ENCODE measurements at places on chromosomes 6 and 20.

DNA sequence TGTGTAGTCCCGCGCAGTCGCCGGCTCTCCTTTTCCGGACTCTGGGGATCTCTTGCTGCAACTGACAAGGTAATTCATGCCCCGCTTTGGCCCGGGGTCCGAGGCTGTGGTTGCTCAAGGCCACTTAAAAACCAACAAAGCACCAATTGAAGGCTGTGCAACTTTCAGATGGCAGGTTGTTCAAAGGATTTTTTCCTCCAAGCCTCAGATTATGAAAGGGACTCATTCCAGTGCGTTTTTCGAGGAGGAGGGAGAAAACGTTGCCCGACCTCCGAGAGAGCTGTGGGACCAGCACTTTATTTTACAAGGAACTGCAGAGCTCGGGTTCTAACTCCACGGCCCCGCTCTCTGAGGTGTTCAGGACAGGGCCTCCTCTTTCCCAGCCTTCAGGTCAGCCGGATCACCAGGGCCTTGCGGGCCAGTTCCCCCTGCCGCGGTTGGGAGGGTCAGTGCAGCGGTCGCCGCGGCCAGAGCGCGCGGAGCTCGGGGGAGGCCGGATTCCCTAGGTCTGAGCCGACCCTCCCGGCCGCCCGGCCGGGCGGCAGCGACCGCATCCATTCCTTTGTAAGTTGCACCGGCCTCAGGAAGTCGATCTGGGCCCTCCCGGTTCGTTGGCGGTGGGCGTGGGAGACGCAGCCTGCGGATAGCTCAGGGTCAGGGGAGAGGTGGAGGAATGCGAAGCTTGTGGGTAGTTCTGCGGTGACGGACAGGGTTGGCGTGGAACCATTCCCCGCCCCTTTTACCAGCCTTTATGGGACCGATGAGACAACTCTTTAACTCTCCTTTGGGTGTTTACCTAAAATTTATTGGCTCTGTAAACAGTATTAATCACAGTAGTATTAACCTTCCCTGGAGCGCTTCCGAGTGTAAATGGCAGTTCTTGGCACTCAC is 1.6 kb downstream of the UTRN start:
- no peak for DNase-seq

GRCh38 chr6:24009319-24009718 is 116.7 kb upstream of the NRSN1 start:
- DNase-seq = no peak

- DNase-seq = no peak
These were observed 52.1 kb downstream of the BCKDHB start for GRCh38 chr6:80158478-80158989.

GRCh38 chr6:136370988-136371728 is 81.5 kb upstream of the BCLAF1 start:
- no peak for DNase-seq

DNA sequence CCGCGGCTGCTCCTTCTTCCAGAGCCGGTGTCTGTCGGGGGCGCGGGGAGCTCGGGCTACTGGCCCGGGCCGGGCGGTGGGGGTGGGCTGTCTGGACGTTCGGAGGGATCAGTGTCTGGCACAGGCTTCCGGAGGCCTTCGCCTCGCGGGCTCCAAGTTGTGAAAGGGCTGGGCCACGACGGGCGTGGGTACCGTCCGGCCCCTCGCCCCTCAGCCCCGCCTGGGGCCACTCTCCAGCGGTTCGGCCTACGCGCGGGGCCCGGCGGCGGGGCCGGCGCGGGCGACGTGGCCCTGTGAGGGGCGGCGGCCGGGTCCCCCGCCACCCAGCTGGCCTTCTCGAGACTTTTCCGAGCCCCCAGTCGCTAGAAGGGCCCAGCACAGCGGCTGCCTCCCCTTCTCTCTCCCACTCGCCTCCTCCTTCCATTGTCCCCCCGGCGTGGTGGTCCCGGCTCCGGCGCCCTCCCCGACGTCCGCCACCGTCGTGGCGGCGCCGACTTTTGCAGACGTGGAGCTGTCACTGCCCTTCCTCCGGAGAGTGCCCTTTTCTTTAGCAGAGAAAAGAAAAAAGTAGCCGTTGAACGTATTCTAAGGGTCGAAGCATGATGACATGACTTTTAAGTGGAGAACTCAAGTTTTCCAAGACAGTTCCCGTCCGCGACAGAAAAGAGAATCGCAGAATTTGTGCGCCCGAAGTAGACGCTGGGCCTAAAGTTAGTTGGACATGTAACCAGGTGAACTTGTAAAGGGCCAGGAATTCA is 571 bp downstream of the ITCH start:
- DNase-seq = no peak

GRCh38 chr6:44071670-44072451 is 55.4 kb downstream of the MRPL14 start:
- no peak for DNase-seq

DNA sequence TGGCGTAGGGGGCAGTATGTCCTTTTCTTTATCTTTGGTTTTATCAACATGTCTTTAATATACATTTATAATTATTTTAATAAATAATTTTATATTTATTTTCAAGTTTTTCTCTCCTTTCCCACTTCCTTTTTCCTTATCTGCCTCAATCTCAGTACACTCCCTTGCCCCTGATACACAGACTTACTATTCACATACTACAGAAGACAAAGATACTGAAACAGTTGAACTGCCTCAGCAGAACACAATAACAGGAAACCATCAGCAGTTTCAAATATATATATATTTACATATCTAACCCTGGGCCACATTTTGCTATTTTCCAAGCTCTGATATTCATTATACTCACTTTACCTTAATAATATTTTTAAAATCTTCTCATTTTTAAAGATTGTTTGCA is 19.8 kb downstream of the IBTK start:
- no peak for DNase-seq

- no peak for DNase-seq
These were observed 160.2 kb downstream of the QRSL1 start for GRCh38 chr6:106789428-106790148.

GRCh38 chr20:50121858-50122271 is 8.9 kb upstream of the UBE2V1 start:
- DNase-seq = no peak

DNA sequence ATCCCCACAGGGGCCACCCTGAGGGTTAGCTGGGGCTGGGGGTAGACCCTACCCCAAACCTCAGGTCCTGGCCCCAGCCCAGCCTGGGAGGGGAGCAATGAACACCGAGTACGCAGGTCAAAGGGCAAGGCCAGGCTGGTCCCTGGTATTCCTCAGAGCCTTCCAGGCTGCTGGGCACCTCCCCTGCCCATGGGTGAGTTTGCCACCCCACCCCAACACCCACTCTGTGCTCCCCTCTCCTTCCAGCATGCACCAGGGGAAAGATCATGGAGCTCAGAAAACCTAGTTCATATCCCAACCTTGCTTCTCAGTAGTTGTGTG is 103.9 kb upstream of the FOXP4 start:
- DNase-seq = no peak

- DNase-seq = no peak
These were observed 34.1 kb downstream of the ERMARD start for GRCh38 chr6:169785566-169785965.

GRCh38 chr20:37379967-37380828 is 34.3 kb downstream of the SRC start:
- no peak for DNase-seq

GRCh38 chr6:90230548-90231215 is 66.0 kb downstream of the BACH2 start:
- no peak for DNase-seq

DNA sequence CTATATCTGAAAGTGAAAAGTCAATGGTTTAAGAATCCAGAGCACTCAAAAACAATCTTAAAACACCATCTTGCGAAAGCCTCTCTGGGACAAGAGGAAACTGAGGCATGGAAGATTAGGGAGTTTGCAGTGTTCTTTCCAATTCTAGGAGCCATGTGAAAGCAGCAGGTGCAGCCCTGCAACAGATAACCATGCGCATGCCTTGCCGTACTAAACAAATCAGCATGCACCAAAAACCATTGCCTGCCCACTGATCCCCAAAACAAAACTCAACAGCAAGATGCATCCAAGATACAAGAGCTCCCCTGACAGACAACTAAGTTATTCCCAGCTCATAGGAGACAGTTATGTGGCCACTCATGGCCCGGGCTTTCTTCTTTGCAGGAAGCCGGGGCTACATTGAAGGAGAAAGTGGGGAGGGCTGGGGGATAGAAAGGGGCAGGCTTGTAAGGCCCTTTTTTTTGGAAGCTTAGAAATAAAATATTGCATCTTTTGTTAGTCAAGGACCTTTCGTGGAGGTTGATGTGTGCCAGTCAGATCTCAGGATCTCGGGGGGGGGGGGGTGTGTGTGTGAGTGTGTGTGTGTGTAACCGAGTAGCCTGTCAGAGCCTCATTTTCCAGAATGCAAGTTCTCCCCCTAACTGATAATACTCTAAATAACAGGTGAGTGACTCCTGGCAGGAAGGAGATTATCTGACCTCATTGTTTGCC is 178.4 kb downstream of the MBOAT1 start:
- DNase-seq = no peak

- no peak for DNase-seq
These were observed 59.8 kb downstream of the SOD2 start for GRCh38 chr6:159633196-159633595.

GRCh38 chr6:3322366-3322890 is 63.7 kb downstream of the PSMG4 start:
- no peak for DNase-seq

DNA sequence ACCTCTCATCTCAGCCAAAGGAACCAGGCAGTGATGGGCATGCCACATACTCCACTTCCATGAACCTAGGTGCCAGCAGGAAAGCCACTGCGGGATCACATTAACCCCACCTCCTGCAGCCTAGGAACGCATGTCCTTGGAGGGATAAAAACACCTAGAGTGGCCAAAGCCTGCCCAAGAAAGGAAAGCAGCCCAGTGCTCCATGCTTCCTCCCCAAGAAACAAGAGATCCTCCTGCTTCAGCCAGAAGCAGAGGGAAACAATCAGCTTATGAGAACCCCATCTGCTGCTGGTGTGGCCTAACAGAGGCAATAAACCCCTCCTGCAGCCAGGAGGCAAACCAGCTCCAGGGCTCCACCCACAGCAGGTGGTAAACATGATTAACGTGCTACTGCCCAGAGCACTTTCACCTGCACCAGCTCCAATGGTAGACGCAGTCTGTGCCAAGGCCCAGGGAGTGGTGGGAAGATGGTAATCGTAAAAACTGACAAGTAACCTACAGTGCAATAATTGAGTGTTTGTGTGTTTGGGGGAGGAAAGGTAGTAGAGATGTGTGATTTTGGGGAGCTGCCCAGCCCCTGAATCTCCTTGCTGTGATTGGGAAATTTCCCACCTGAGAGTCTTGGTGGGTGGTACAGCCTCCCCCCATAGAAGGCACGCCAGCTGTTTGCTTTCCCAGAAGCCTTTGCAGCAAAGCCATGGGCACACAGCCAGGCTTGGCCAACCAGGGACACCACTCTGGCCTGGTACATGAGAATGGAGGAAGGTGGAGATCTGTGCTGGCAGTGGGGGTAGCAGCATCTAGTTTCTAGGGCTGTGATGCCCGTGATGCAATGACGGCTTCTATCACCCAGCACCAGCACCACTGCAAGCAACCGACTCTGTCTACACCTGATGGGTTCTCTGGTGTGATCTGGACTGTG is 50.6 kb upstream of the TBC1D7 start:
- DNase-seq = no peak

DNA sequence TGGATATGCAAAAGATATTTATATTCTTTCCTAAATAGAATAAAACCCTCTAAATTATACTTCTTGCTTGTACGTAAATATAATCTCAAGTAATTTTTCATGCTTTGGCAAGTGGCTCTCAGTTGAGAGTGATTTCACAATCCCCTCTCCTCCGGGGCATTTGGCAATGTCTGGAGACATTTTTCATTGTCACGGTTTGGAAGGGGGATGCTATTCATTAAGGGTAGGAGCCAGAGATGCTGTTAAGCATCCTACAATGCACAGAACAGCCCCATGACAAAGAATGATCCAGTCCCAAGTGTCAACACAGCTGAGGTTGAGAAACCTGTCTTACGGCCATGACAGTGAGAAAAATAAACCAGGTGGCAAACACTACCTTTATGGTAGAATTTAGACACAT is 75.7 kb downstream of the AGPAT4 start:
- no peak for DNase-seq

- DNase-seq = no peak
These were observed 481.9 kb downstream of the GJA1 start for GRCh38 chr6:121917263-121917829.

DNA sequence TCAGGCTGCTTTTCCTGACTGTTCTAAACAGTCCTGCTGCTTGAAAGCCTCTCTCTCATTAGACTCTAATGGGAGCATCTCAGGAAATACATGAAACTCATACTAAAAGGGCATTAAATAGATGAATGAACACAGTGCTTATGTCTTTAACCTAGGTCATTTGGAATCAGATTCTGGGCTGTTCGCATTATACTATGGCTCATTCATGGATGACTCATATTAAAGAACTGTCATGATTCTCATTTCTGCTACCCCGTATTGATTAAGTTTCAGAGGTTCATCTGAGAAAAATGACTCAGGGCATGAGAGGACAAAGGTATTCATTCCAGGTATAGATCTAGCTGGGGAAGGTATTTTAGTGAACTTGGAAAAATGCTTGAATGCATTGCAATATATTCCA is 335.5 kb downstream of the GJA1 start:
- no peak for DNase-seq

DNA sequence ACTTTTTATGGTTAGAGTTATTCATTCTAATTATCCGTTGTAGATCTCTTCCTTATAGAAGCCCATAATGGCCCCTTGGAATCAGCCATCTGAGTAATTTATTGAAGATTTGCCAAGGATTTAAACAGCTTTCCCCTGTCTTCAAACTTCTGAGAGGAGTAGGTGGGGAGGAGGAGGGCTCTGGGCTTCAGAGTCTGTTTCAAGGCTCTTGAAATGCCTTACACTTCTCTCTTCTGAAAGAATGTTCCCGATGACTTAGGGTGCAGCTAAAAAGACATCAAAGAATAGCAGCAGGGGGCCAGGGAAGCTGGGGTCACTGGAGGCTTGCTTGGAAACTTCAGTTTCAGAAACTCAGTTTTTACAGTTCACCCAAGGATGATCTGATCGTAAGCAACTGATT is 165.3 kb downstream of the ZDHHC14 start:
- no peak for DNase-seq

DNA sequence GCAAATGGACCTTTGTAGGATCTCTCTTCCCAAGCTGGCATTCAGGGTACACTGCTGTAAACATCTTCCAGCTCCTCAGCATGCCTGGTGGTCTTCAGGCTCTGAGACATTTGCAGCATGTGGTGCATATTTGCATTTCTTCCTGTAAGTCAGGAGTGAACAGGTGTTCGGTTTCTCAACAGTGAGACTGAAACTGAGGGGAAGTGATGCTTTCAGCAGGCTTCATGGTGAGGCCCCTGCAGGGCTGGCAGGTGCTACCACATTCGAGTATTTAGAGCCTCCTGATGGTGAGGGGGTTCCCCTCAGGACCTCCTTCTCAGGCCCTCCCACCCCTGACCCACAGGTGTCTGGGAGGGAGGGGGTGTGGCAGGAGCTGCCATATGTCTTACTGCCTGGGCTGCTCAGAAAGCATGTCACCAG is 15.1 kb downstream of the MYBL2 start:
- no peak for DNase-seq

GRCh38 chr20:2146080-2146867 is 44.6 kb downstream of the STK35 start:
- no peak for DNase-seq
